ENCODE measurements at places on chromosomes 3 and 15.

DNA sequence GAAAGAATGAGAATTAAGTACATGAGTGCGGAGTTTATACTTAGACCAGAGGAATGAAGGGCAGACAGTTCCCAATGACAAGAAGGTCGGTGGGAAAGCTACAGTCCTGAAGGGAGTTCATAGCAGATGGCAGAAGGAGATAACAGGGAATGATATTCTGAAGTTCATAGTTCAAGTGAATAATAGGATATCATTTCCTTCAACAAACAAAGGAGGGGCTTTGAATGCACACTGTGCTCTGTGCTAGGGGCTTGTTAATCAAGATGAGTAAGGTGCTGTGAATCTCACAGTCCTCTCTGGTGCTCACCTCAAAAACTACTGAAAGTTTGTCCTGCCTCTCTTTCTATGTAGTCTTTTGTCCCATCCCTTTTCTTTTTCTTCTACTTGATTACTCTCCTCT, 41.9 kb downstream of the SIDT1 start:
- no peak for DNase-seq

DNA sequence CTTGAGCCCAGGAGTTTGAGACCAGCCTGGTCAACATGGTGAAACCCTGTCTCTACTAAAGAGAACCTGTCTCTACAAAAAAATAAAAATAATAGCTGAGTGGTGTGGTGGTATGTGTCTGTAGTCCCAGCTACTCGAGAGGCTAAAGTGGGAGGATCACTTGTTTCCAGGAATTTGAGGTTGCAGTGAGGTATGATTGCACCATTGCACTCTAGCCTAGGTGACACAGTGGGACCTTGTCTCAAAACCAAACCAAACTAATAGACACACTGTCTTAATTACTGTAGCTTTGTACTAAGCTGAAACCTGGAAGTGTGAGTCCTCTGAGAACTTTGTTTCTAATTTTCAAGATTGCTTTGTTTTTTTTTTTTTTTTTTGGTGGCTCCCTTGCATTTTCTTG, 30.4 kb downstream of the MGA start:
- no peak for DNase-seq

- no peak for DNase-seq
Observed at GRCh38 chr15:59701880-59702279, 12.8 kb upstream of the BNIP2 start.

DNA sequence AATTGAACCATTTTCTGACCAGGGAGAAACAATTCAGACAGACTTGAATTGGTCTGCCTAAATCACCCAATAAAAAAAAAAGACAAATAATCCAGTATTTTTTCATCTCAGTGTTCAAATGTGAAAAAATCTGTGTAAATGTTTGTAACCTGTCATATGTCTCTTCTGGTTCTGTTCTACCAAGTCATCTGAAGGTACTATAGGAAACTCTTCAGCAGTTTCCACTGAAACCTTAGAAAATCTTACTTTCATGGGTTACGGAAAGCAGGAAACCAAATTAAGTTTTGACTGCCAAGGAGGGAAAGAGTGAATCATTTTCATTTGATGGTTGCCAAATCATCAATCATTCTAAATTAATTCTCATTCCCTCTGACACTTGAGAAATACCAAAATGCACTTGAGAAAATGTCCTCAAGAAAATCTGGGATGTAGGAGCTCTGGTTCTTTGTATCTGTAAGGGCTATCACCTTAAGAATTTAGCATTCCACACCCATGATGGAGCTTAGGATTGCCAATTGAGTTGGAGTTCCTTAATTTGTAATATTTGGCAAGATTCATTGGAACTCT, 278.2 kb upstream of the KCNH8 start:
- no peak for DNase-seq

DNA sequence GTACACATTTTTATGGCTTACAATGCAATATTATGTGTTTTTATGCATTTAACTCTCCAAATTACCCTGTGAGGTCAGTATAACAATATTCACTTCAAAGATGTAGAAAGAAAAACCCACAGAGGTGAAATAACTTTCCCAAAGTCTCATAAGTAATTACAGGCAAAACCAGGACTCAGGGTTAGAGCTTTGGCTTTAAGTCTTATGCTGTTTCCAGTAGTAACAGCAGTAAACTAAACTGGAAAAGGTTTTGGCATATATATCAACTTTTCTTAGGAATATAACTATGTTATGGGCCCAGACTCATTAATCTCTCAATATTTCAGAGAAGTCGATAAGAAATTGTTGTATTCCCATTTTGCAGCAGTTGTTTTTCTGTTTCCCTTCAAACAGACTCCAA, 206.3 kb upstream of the KCNMB2 start:
- DNase-seq: no peak

- DNase-seq: no peak
Observed at GRCh38 chr3:107685383-107685782, 162.6 kb downstream of the BBX start.
